Neural progenitor cell (in vitro differentiated cells): ENCODE measurements at places on chromosomes 16 and 17. TPM values are rescaled to one million over a fixed set of nuclear protein-coding genes. Genes with fewer than 3 reads are reported as not detected.

- H3K27me3 ChIP-seq, result no peaks in the 10 kb centered on the region
- H3K4me3 ChIP-seq, result no peak overlapping the region
- no peak for DNase-seq
These were observed 14.8 kb upstream of the PRPSAP1 start for GRCh38 chr17:76368545-76368944.

Gene CHRNB1
- total RNA-seq, result 7.4 and 7.5 TPM in 2 replicates

- no peak overlapping the region for H3K27ac ChIP-seq
- H3K4me1 ChIP-seq, result no peaks in the 10 kb centered on the region
- H3K27me3 ChIP-seq, result no peaks in the 10 kb centered on the region
- H3K36me3 ChIP-seq, result no peaks in the 10 kb centered on the region
- H3K4me3 ChIP-seq, result no peak overlapping the region
These were observed 42.8 kb downstream of the MEAK7 start for GRCh38 chr16:84461413-84462295.

- no peaks in the 10 kb centered on the region for H3K36me3 ChIP-seq
- no peaks in the 10 kb centered on the region for H3K27me3 ChIP-seq
- no peaks in the 10 kb centered on the region for H3K4me1 ChIP-seq
- H3K4me3 ChIP-seq, result no peak overlapping the region
- DNase-seq, result no peak
These were observed 11.8 kb downstream of the MAP2K3 start for GRCh38 chr17:21296097-21297025.

Gene SSH2
- 12.2 and 13.2 TPM in 2 replicates for total RNA-seq

DNA sequence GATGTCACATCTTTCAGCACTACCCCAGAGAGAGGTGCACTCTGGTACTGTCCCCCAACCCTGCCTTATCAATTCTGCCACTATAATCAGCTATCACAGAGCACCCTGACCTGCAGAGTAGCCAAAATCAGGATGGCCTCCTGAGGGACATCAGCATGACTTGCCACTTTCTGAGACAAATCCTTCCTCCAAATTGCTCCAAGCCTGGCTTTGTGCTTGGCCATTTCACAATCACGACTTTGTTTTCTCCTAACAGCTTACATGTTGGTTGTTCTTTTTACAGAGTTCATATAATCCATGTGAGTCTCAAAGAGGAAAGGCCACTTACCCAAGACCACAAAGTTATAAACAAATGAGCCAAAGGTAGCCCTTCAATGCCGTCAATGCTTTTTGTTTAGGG, 449.0 kb upstream of the CDH5 start:
- H3K27ac ChIP-seq, result no peak overlapping the region
- no peaks in the 10 kb centered on the region for H3K36me3 ChIP-seq
- H3K27me3 ChIP-seq, result no peaks in the 10 kb centered on the region
- H3K4me3 ChIP-seq, result no peak overlapping the region

GRCh38 chr17:16932156-16932555, 39.8 kb downstream of the TNFRSF13B start:
- H3K4me3 ChIP-seq, result no peak overlapping the region
- H3K27ac ChIP-seq, result no peak overlapping the region
- H3K4me1 ChIP-seq, result no peaks in the 10 kb centered on the region
- DNase-seq, result no peak

DNA sequence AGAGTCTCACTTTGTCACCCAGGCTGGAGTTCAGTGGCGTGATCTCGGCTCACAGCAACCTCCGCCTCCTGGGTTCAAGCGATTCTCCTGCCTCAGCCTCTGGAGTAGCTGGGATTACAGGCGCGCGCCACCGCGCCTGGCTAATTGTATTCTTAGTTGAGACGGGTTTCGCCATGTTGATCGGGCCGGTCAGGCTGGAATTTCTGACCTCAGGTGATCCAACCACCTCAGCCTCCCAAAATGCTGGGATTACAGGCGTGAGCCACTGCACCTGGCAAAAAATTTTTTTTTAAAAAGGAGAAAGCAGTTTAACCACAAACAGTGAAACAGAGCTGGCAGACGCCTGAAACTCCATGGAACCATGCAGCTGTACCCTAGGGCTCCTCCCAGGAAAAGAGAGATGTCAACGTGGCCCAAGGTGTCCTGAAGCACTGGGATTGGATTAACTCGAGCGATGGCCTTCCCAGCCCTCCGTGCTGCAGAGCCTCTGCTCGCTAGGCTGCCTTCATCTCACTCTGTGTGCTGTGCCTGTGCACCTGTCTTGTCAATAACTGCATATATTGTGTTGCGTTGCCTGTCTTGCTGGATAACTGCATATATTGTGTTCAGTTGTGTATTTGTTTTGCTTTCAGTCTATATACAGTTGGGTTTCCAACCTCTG, 29.6 kb upstream of the FOXK2 start:
- no peaks in the 10 kb centered on the region for H3K36me3 ChIP-seq
- H3K27me3 ChIP-seq, result no peaks in the 10 kb centered on the region
- H3K4me3 ChIP-seq, result no peak overlapping the region
- H3K4me1 ChIP-seq, result no peaks in the 10 kb centered on the region
- H3K27ac ChIP-seq, result no peak overlapping the region

DNA sequence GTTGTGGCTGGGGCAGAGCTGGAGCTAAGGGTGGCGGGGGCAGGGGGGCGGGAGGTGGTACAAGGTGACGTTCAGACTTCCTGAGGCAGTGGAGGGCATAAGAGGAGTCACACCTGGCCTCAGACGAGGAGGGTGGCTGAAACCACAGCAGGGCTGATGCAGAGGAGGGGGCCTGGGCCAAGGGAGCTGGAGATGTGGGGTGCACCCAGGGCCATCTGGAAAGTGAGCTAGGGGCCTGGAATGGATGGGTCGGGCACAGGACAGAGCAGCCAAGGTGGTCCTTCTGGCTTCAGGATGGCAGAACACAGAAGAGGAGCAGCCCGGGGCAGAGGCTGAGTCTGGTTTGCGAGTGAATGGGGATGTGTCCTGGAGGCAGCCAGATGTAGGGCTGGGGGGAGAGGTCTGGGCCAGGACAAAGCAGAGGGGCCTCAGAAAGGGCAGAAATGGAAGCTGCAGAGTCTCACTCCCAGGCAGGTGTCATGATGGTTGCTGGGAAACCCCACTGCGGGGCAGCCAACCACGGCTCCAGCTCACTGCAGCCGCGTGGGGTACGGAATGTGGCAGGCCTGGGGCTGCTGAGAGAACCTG, 57.6 kb downstream of the PRMT7 start:
- DNase-seq, result peak; percentile 36
- no peaks in the 10 kb centered on the region for H3K27me3 ChIP-seq
- H3K4me1 ChIP-seq, result peaks cover 30% of the 10 kb centered on the region
- H3K36me3 ChIP-seq, result no peaks in the 10 kb centered on the region

Gene SLC6A4
- 0.25 TPM in 1 of 2 replicates, not detected in the other for total RNA-seq

- H3K27ac ChIP-seq, result no peak overlapping the region
- no peak for DNase-seq
- H3K4me1 ChIP-seq, result no peaks in the 10 kb centered on the region
- H3K27me3 ChIP-seq, result no peaks in the 10 kb centered on the region
- no peaks in the 10 kb centered on the region for H3K36me3 ChIP-seq
These were observed 311.3 kb upstream of the SOX9 start for GRCh38 chr17:71809537-71809936.

Gene FAM20A
- total RNA-seq, result 0.22 and 0.41 TPM in 2 replicates

Gene SLC52A1
- total RNA-seq, result 0.31 TPM in 1 of 2 replicates, not detected in the other

DNA sequence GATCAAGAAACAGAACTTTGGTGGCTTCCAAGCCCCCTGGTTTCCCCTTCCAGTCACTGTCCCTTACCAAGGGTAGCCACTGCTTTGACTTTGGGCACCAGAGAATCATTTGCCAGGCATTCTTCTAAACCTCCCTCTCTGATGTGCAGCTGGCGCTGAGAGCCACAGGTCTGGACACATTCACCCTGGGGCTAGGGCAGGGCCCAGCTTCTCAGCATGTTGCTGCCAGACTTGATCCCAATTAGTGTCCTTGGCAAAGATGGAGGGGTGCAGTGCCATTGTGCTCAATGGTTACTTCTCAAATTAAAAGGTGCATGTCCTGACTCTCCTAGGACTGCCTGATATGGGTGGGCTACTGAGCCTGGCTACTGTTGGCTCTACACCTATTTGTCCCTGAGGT, 7.6 kb upstream of the SLC47A2 start:
- no peak overlapping the region for H3K27ac ChIP-seq
- H3K4me1 ChIP-seq, result peaks cover 8% of the 10 kb centered on the region
- no peak overlapping the region for H3K4me3 ChIP-seq
- DNase-seq, result no peak
- H3K36me3 ChIP-seq, result no peaks in the 10 kb centered on the region

DNA sequence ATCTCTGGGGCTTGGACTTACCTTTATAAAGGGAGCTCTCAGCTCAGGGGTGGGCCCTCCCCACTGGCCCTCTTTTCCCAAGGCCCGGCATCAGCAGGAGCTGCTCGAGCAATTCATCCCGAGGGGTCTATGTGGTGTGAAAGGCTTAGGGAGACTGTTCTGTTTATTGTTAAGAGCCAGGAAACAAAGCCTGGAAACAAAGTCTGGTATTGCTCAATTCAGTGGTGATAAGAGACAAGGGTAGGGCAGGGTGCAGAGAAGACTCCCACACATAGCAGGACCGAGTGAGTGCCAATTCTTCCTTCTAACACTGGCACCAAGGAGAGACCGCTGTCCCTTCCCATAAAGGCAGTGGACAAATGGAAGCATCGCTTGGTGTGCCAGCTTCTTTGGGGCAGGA, 750.7 kb downstream of the KCNJ18 start:
- no peak for DNase-seq
- no peaks in the 10 kb centered on the region for H3K36me3 ChIP-seq
- H3K4me1 ChIP-seq, result no peaks in the 10 kb centered on the region
- no peak overlapping the region for H3K27ac ChIP-seq

DNA sequence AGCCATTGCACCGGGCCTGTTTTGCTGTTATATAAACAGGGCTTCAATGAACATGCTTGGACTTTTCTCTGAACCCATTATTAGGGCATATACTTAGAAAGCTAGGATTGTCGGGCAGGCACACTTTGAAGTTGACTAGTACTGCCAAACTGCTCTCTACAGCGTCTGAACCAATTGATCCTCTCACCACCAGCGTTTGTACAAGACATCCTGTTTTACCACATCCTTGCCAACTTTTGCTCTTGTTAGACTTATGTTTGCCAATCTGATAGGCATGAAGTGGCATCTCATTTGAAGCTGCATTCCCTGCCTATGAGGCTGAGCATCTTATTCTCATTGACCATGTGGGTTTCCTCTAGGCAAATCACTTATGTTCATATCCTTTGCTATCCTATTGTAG, 7.4 kb upstream of the PPP1R9B start:
- no peak overlapping the region for H3K4me3 ChIP-seq
- DNase-seq, result no peak
- no peak overlapping the region for H3K27ac ChIP-seq
- H3K4me1 ChIP-seq, result peaks cover 20% of the 10 kb centered on the region

- no peaks in the 10 kb centered on the region for H3K27me3 ChIP-seq
- peak overlapping the region; percentile 70 for H3K27ac ChIP-seq
- peak; percentile 59 for DNase-seq
- peaks cover 45% of the 10 kb centered on the region for H3K4me1 ChIP-seq
- no peaks in the 10 kb centered on the region for H3K36me3 ChIP-seq
These were observed 12.4 kb downstream of the METTL9 start for GRCh38 chr16:21611556-21612384.

DNA sequence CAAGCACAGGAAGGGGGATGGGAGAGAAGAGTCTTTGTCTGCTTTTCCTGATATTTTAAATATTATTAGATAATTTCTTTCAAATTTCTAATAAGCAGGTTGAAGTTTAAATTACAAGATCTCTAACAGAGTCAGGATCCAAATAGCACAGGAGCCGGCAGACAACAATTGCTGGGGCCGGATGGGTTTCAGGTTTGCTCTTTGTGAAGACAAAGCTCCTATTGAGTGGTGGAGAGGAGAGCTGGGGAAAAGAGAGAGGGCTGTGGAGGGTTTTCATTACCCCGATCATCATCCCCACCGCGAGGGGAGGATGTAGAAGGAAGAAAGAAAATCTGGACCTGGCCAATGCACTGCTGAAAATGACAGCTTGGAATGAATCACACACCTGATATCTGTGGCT, 197.3 kb downstream of the SOX9 start:
- no peaks in the 10 kb centered on the region for H3K27me3 ChIP-seq
- H3K4me3 ChIP-seq, result no peak overlapping the region
- peaks cover 4% of the 10 kb centered on the region for H3K4me1 ChIP-seq
- no peaks in the 10 kb centered on the region for H3K36me3 ChIP-seq
- DNase-seq, result peak; percentile 32

- DNase-seq, result no peak
- no peaks in the 10 kb centered on the region for H3K4me1 ChIP-seq
- H3K27ac ChIP-seq, result no peak within 1 kb of the TSS
- H3K27me3 ChIP-seq, result peaks cover 8% of the 10 kb centered on the region
These were observed at the start of gene ZG16 for GRCh38 chr16:29777576-29778350. Gene ZG16, plus strand, starts transcription at chr16:29778256. Its CDS starts 1,011 bp downstream, at chr16:29779267.

DNA sequence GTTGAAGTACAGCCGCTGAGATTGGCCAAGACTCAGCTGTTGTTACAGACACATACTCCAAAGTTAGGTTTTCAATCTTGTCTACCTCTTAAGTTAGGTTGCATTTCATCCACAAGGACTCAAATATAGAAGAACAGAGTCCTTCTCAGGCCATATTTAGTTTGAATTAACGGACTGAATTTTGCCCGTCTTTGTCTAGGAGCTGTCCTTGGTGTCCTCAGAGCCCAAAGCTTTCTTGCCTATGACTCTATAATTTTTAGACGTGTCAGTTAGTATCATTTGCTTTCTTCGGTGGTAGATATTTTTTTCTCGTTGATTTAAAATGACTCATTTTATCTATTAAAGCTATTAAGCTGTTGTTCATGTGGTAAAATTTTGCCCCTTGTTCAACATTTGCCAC, 403.2 kb downstream of the HS3ST3B1 start:
- H3K4me3 ChIP-seq, result no peak overlapping the region
- H3K4me1 ChIP-seq, result peaks cover 14% of the 10 kb centered on the region
- H3K36me3 ChIP-seq, result no peaks in the 10 kb centered on the region
- peaks cover 9% of the 10 kb centered on the region for H3K27me3 ChIP-seq
- no peak for DNase-seq

Gene ASPHD1
- total RNA-seq, result 0.97 and 4.5 TPM in 2 replicates

DNA sequence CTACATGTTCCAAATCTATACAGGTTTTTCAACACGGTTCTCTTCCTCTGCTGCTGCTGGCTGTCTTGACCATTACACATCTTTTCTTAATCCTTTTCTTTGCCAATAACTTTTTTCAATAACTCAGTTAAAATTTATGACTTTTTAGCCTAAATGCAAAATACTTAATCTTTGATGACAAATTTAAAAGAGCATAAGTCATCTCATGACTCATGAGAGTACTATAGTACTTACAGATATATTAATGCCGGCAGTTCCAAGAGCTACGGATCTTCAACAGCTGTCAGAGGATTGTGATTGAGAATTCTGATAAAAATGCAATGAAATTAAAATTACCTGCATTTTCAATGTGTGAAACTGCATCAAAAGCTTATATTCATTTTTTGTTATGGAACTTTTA, 105.5 kb downstream of the KPNA2 start:
- H3K4me1 ChIP-seq, result no peaks in the 10 kb centered on the region
- no peak overlapping the region for H3K27ac ChIP-seq
- H3K36me3 ChIP-seq, result no peaks in the 10 kb centered on the region
- no peak overlapping the region for H3K4me3 ChIP-seq

GRCh38 chr16:64659866-64660265, 462.0 kb downstream of the CDH11 start:
- H3K4me1 ChIP-seq, result no peaks in the 10 kb centered on the region
- no peaks in the 10 kb centered on the region for H3K27me3 ChIP-seq
- no peaks in the 10 kb centered on the region for H3K36me3 ChIP-seq
- H3K4me3 ChIP-seq, result no peak overlapping the region
- no peak overlapping the region for H3K27ac ChIP-seq

GRCh38 chr16:65059406-65059980, 62.4 kb downstream of the CDH11 start:
- DNase-seq, result peak; percentile 92
- H3K27me3 ChIP-seq, result no peaks in the 10 kb centered on the region
- no peaks in the 10 kb centered on the region for H3K36me3 ChIP-seq
- H3K4me3 ChIP-seq, result no peak overlapping the region

GRCh38 chr16:83781-84615, 6.0 kb downstream of the MPG start:
- H3K27me3 ChIP-seq, result peaks cover under 1% of the 10 kb centered on the region
- H3K36me3 ChIP-seq, result no peaks in the 10 kb centered on the region
- H3K4me3 ChIP-seq, result no peak overlapping the region
- no peak for DNase-seq
